ENCODE measurements at places on chromosomes 7 and 10.

GRCh38 chr7:22444181-22444971 lies 55.6 kb downstream of the STEAP1B start:
- DNase-seq, result no peak

DNA sequence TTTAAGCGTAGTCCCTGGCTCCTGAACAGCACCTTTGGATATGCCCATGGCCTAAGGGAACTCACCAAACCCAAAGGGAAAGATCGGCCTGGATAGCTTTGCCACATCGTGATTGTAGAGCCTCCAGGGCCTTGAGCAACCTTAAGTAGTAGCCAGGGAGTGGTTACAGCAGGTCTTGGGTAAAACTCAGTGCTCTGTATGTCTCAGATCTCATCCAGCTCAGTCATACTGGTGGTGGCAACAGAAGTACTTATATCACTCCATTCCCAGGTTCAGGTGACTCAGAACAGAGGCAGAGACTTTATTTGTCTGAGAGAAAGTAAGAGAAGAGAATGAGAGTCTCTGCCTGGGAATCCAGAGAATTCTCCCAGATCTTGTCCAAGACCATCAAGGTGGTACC lies 39.1 kb upstream of the AASS start:
- no peak for DNase-seq

DNA sequence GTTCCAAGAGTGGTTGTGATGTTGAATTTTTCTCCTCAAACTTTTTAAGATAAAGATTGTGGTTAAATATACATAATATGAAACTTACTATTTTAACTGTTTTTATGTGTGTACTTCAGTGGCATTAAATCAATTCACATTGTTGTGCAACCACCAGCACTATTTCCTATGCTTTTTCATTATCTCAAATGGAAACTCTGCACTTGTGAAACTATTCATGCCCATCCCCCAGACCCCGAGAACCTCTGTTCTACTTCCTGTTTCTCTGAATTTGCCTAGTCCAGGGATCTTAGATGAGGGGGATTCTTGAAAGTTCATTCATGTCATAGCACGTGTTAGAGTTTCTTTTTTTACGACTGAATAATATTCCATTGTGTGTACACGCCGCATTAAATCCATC lies 67.0 kb downstream of the WDR37 start:
- no peak for DNase-seq

DNA sequence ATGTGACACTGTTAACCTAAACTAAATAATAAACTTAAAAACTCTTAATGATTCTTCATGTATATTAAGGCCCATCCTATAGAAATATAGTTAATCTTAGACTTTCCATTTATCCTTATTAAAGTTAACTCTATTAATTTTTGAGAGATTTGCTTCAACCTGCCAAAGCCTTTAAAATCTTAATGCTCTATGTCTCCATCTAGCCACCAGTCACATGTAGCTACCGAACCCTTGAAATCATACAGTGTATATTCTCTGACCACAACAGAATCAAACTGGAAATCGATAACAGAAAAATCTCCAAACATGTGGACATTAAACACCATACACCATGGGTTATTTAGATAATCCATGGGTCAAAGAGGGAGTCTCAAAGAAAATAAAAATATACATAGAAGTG lies 51.9 kb downstream of the ASZ1 start:
- DNase-seq, result peak; percentile 7

DNA sequence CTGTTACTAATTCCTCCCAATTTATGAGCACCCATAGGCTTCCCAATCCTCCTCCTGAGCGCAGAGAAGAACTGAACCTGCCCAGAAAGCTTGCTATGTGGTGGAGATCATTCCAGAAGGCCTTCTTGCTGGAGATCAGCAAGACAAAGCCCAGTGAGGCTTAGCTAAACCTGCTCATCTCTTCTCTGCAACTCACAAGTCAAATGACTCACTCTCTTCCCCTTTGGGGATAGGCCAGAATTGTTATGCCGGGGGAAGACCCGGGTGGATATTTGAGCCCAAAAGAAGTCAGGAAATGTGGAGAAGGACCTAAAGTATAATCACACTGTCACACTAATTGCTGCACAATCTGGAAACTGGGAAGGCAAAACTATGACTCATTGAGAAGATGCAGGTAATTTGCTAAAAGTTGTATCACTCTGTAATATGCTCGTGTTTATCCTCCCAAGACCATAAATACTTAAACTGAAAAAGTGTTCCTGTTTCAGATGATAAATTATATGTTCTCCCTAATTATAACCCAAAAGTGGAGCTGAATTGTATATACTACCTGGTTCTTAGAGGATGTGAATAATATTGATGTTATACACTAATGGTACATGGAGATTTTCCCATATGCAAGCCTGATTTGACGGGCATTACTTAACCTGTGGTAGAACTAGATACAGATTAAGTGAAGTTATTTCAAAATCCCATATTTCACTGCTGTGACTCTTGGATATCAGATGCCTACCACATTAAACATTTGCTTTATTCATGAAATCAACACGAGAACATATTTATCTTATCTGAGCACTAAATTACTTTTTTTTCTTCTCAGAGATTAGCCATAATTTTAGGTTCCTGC lies 6.4 kb downstream of the NEBL start:
- DNase-seq, result no peak

GRCh38 chr10:1679821-1680650 lies 57.3 kb downstream of the ADARB2 start:
- no peak for DNase-seq

DNA sequence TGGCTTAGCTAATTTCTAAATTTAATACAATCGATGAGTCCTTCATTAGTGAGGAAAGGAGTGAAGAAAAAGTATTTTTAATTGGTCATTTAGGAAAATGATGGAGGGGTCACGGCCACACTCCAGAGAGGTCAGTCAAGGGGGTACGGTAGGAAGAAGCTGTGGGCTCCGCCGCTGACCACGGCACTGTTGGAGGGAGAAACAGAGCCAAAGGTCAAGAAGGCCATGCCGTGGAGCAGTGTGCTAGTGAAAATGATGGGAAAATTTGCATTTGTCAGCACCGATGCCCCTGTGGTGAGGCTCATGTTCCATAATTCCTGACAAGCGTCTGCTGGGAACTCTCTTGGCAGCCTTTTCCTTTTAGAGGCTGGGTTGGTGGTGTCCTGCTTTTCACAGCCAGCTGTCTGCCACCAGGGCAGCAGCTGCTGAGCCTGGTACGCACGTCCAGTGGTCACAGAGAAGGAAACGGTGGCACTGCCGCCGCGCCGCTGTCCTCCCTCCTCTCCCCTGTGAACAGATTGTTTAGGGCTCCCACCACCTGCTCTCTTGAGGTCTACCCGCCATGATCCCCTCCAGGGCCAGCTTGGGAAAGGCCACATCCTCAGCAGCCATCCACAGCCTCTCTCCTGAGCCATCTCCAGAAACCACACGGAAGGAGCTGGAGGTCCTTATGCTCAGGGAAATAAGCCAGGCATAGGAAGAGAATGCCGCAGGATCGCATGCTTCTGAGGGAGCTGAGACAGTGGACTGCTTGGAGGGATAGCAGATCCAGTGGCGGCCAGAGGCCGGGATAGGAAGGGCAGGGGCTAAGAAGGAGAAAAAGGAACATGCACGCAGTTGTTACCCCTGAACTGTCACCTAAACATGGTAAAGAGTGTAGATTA lies 263.7 kb upstream of the PPP2R2D start:
- DNase-seq, result no peak

- DNase-seq, result no peak
Observed at GRCh38 chr7:116738378-116738777, 66.4 kb downstream of the MET start.

- no peak for DNase-seq
Observed at GRCh38 chr7:53418834-53419482, 383.5 kb downstream of the POM121L12 start.

- peak; percentile 35 for DNase-seq
Observed at GRCh38 chr7:110407706-110408105, 683.2 kb upstream of the LRRN3 start.

GRCh38 chr7:68689087-68689433 lies 909.2 kb upstream of the AUTS2 start:
- no peak for DNase-seq

DNA sequence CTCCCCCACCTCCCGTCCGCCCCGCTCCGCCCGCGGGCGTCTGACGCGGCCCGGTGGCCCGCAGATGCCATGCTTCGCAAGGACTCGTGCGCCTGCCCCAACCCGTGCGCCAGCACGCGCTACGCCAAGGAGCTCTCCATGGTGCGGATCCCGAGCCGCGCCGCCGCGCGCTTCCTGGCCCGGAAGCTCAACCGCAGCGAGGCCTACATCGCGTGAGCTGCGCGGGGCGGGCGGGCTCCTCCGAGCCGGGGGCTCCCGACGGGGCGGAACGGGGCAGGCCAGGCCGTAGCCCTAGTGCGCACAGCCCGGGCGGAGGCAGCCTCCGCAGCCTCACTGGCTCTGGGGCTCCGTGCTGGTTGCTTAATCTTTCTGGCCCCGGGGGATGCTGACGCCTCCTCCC lies 2.8 kb downstream of the ASIC3 start:
- peak; percentile 59 for DNase-seq

DNA sequence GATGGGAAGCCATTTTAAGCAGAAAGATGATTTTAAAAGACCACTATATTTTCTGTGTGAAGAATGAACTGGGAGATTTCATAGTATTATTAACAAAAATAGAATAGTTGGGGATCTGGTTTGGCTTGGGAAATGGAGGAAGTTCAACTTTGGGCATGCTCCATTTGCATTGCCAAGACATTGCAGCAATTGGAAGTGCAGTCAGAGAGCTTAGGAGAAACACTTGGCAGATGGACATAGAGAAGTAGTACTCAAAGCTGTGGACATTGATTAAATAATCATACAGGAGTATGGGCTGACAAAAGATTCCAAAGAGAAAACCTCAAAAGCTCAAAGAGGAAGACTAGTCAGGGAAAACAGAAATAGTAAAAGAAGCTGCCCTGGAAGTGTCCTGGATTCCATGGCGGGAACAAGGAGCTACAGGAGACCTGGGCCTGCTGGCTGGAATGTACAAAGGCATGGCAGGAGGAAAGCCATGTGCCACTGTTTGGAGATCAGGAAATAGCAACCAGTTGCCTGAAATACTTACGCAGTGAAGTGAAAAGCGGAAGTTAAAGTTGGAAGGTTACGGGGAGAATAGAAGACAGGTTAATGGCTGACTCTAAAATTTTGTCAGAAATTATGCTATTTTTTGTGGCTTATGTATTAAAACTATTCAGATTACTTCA lies 93.6 kb upstream of the MXI1 start:
- DNase-seq, result no peak

DNA sequence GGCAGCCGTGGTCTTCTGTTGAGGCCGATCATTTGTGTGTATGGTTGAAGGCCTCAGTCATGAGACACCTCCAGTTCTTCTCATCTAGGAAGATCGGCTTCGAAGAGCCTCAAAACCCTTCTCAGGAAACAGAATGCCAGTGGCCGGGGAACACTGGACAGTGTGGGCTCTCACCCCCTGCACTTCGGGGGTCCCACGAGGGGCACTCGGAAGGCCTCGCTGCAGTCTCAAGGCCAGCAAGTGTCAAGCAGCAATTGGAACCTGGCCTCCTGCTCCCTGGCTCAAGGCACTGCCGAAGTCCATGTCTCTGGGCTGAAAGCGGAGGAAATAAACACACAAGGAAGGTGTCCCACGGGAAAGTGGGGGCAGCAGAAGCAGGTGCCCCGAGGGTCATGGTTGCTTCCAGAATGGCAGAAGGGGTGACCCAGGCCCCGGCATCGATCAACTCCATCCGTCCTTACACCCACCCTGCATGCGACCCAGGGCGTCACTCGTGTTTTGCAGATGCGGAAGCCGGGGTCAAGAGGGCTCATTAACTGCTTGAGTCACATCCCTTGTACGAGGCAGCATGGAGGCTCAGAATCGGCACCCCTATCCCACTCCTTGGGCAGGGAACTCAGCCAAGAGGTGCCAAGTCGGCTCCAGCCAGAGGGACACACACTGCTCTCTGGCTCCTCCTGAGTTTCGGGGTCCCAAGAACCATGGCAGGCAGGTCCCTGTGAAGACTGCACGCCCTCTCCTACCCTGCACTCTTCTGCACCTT lies 231.3 kb upstream of the SHH start:
- DNase-seq, result no peak

Measured in ELR (cell line).